ENCODE measurements at places on chromosomes 4 and X.
A peak's percentile ranks its signal among the peaks of the same experiment; 100 is the strongest.

DNA sequence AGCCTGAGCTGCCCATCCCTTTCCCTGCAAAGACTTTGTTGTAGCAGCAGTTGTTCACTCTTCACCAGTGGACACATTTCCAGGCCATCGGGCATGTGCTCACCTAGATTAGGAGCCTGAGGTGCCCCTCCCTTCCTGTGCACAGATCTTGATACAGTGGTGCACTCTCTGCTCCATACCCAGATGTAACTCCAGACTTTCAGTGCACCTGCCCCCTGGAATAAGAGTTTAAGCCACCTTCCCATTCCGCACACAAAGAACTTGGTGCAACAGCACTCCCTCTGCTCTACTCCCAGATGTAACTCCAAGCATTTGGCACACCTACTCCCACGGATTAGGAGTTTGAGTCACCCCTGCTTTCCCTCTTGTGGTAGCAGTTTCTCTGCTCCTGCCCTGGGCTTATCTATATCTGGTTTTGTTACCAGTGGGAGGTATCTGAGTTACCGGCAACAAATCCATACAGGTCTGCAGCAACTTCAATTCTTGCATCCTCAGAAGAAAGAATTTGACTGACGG lies 36.0 kb upstream of the PLK4 start:
- no peak for DNase-seq

DNA sequence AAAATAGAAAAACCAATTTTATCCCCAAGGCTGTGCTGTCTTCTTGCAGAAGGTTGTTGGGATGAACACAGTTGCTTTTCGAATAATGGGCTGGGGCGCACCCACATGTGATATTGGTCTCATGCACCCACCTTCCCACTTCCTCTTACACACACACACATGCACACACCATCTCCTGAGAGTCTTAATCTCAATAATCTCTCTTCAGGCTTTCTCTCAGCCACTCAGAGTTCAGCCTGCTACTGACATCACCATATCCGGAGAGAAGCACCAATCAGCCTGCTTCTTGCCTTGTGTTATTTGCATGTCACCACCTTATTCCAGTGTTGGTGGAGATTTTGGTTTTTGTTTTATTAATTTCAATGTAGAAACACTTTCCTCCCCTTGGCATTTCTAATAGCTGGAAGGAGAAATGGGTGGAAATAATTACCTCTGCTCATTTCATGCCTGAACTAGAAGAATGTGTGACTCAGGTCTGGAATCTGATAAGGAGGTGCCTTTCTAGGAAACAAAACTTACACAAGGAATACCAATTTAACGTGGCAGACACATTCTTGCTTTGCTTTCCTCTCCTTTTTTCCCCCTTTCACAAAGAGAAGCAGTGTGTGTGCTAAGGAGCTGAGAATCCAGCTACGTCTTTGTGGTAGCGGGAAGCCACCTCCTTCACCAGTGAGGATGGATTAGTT lies 400.2 kb downstream of the MID1IP1 start:
- DNase-seq: no peak

GRCh38 chr4:64538219-64538618 lies 129.0 kb upstream of the TECRL start:
- DNase-seq: no peak

- DNase-seq: no peak
These were observed 87.0 kb downstream of the BCOR start for GRCh38 chrX:40010550-40011321.

GRCh38 chr4:182213004-182213403 lies 30.2 kb upstream of the TENM3 start:
- DNase-seq: peak; percentile 10

DNA sequence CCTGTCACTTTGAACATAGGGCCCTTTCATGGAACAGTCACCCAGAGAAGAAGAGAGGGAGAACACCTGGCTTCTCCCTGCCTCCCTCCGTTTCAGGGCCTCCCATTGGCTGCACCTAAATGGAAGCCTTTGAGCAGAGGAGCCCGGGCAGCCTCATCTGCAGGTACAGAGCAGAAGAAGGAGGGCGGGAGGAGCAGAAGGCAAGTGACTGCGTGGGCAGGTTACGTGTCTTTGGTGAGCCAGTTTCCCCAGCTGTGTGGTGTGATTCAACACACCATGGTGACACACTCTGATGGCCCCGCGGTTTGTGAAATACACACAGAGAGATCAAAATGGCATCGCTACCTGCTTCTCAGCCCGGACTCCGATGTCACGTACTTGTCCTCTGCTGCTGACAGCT lies 431 bp downstream of the C4orf50 start:
- no peak for DNase-seq

DNA sequence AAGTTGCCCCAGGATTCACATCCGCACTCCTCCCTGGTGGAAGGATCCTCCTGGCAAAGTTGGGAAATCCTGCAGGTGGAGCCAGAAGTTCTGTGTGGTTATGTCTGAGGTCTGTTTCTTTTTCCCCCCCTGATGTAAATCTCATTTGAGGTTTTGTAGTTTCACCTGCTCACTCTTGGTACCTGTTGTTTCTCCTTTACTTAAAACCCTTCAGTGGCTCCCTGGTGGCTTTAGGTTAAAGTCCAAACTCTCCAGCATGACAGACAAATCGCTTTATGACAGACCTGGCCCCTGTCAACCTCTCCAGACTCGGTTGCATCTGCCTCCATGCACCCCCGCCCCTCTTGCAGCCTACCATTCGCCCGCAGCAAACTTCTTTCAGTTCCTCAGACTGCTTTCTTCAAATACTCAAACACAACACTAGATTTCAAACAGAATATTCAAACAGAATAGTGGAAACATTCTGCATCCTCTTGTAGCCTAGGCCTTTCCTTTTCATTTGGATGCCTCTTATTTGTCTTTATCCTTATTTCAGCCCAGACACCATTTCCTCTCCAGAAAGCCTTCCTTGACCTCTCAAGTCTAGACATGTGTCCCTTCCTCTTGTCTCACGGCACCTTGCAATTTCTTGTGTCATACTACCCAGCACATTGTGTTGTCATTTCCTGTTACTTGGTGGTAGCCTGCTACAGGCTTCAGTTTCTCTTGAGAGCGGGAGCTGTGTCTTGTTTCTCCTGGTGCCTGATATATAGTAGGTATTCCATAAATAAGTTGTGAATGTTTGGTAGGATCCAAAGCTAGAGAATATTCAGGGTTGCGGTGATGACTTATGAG lies 24.8 kb downstream of the IL13RA1 start:
- no peak for DNase-seq

GRCh38 chrX:49627086-49627777 lies 28.4 kb downstream of the GAGE1 start:
- peak; percentile 2 for DNase-seq

GRCh38 chrX:13646154-13646549 lies 6.8 kb upstream of the TCEANC start:
- DNase-seq: peak; percentile 47

GRCh38 chr4:75434105-75434504 lies 80.1 kb downstream of the RCHY1 start:
- DNase-seq: no peak

- DNase-seq: no peak
These were observed 62.5 kb downstream of the PGRMC2 start for GRCh38 chr4:128225148-128225547.

DNA sequence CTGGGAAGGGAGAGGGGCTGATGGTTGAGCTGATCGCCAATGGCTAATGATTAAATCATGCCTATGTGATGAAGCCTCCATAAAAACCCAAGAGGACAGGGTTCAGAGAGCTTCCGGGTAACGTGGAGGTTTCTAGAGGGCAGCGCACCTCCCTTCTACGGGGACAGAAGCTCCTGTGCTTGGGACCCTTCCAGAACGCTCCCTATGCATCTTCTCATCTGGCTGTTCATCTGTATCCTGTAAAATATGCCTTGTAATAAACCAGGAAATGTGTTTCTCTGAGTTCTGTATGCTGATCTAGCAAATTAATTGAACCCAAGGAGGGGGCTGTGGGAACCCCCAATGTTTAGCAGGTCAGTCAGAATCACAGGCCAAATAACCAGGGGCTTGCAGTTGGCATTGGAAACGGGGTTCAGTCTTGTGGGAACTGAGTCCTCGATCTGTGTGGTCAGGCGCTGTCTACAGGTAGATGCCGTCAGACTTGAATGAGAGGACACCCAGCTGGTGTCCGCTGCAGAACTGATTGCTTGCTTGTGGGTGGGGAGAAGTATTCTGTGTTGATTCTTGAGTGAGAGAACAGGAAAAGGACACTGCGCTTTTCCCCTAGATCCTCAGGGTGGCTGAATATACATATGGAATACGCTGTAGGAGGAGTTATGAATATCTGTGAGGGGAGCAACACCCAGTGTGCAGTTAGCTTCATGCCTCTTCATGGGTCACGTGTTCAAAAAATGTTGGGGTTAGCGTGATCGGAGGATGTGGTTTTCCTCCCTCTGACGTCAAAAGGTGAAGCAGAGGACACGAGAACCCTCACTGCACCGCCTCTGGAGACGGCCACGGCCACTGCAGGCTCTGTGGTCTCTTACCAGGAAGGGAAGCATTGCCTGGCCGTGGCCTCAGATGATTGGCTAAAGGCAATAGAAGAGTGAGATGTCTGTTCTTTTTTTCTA lies 29.2 kb downstream of the HTT-AS start:
- DNase-seq: no peak

DNA sequence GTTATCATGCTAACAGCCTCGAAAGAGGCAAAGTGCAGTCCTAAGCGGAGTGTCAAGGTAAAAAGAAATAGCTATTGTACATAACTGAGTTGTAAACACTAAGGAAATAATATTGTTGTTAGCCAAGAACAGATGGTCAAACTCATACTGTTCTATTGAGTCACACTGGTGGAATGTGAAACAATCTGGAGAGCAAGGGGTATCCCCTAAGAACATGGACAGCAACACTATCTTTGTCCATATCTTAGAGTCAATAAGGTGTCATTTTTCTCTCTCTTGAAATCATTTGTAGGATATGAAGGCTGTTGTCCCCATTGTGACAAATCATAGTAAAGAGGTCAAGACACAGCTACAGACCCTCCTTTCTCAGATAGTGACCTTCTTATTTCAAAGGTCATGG lies 4.5 kb upstream of the PDGFC start:
- peak; percentile 73 for DNase-seq

DNA sequence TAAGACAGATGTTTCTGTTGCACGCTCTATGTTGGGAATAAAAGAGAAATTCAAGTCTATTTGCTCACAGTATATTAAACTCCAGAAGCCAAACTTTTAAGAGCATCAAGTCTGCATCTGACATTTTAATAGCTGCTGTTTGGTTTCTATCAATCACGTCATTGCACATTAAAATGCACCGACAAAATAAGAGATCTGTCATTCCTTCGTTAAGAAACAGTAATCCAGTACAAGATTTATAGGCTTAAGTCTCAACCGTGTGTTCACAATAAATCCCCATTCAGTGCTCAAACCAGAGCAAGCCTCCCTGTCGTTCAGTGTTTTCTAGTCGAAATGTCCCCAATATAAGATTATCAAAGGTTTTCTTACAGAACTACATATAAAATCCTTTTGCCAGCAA lies 89.0 kb upstream of the BMPR1B start:
- DNase-seq: no peak

- DNase-seq: peak; percentile 51
These were observed 51.2 kb downstream of the ZNF827 start for GRCh38 chr4:145887241-145887991.

DNA sequence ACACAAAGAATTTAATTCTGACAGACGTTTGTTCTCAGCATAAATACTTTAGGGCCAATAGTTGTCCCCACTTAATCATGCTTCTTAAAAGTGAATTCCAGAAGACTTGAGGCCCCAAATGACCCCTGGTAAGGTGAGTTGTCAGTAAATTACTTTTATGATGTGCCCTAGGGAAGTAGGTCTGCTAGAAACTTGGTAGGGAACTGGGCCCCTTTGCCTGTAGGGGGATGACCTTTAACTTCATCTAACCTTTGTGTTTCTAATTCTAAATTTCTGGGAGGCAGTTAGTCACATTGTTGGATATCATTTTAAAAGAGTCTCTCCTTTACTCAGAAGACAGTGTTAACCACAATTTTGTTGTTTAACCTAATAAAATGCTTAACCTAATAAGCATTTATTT lies 28.8 kb downstream of the HHIP start:
- DNase-seq: no peak

DNA sequence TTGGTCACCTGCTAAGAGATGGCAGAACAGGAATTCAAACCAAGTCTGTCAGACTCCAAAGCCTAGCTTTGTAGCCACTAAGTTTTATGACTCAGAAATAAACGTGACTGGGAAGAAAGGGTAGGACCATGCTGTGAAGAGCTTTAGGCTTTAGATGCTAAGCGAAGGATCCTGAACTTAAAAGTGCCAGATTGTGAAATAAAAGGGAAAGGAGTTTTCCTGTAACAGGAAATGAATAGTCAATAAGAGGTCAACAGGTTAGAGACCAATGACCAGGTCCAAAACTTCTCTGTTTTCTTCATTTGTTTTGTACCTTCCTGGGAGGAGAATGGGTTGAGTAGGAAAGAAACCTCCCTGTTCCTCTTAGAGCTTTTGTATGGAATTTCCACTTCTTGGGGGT lies 98.8 kb upstream of the EOLA2 start:
- no peak for DNase-seq

DNA sequence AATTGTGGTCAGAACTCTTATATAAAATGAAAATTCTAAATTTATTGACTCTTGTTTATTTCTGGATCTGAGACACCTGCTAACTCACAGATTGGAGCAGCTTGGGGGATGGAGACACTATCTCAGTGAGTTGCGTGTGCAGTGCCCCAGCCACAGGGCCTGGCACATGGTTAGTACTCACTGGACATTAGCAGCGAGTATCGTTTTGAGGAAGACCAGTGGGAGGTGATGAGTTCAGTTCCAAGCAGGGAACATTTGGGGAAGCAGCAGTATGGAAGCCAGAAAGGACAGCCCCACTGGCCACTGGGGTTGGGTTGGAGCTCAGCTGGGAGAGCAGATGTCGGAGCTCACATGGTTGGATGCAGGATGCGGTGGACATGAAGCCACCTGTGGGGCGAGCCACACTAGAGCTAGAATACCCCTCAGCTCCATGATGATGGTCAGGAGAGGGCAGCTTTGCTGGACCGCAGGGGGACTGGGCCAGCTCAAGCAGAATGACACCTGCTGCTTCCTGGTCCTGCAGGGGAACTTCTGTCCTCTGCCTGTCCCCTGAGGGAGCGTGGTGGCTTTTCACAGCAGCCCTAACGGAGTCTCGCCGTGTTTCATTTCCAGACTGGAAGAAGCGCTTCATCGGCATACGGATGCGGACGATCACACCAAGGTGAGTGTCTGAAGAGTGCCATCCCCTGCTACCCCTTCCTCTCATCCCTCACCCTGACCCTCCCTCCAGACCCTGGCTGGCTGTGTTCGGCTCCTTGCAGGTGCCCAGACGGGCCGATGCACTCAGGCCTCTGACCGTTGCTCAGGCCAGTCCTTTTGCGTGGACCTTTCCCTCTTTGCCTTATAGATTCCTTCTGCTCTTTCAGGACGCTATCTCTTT lies 32.5 kb downstream of the HTRA3 start:
- no peak for DNase-seq

DNA sequence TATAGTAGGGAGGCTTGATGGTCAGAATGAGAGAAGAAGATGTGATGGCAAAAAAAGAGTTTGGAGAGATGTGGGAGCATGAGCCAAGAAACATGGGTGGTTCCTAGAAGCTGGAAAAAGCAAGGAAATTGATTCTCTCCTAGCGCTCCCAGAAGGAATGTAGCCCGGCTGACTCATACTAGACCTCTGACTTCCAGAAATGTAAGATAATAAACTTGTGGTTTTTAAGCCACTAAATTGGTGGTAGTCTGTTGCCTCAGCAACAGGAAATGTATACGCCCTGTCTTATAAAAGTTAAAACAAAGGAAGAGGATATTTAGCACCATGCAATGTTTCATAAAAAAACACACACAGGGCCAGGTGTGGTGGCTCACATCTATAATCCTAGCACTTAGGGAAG lies 182.7 kb upstream of the PCDH7 start:
- peak; percentile 58 for DNase-seq

- no peak for DNase-seq
These were observed 97.9 kb upstream of the ADAMTS3 start for GRCh38 chr4:72666910-72667309.

Measured in foreskin fibroblast (primary cell).